ENCODE measurements at places on chromosomes 2 and 18. TPM values are rescaled to one million over a fixed set of nuclear protein-coding genes. Genes with fewer than 3 reads are reported as not detected.

DNA sequence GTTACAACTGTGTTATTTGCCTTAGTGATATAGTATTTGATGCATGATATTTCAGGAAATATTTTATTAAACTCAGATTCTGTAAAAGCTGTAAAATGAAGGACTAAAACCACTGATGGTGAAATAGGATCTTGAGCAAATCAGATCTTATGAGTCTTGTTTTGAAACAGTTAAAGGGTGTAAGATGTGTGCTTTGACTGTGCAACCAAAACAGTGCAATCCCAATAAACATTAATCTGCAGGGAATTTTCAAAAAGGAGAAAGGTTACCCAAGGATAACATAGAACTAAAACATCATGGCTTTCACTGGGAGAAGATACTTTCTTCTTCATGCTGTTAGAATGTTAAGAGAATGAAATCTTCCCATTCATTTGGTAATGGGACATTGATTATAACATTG, 378.7 kb downstream of the PARD3B start:
- H3K4me3 ChIP-seq, result no peak overlapping the region
- no peak overlapping the region for H3K27ac ChIP-seq
- no peaks in the 10 kb centered on the region for H3K36me3 ChIP-seq
- no peaks in the 10 kb centered on the region for H3K4me1 ChIP-seq
- no peaks in the 10 kb centered on the region for H3K27me3 ChIP-seq

DNA sequence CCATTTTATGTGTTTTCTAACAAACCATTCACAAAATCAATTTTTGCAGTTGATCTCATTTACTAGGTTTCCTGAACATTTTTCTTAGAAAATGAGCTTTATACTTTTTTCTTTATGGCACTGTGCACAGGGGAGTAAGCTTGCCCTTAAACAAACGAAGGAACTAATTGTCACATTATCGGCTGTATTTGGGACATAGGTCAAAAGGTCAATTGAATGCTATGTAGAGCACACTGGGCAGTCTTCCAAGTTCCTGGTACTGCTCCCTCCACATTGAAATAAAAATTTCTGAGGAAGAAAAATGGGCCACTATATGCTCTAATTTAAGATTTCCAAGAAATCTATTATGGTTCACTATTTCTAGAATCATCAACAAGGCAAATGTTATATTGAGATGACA, 93.6 kb upstream of the TMEFF2 start:
- no peak overlapping the region for H3K4me3 ChIP-seq
- no peaks in the 10 kb centered on the region for H3K36me3 ChIP-seq
- H3K27me3 ChIP-seq, result no peaks in the 10 kb centered on the region
- no peak for DNase-seq

GRCh38 chr2:120596191-120596811, 139.4 kb upstream of the GLI2 start:
- no peak for DNase-seq
- H3K36me3 ChIP-seq, result no peaks in the 10 kb centered on the region
- H3K4me3 ChIP-seq, result no peak overlapping the region

GRCh38 chr2:13115643-13116042, 398.9 kb downstream of the TRIB2 start:
- no peak overlapping the region for H3K4me3 ChIP-seq
- H3K4me1 ChIP-seq, result no peaks in the 10 kb centered on the region
- H3K27ac ChIP-seq, result no peak overlapping the region
- no peak for DNase-seq
- H3K27me3 ChIP-seq, result peaks cover 11% of the 10 kb centered on the region

DNA sequence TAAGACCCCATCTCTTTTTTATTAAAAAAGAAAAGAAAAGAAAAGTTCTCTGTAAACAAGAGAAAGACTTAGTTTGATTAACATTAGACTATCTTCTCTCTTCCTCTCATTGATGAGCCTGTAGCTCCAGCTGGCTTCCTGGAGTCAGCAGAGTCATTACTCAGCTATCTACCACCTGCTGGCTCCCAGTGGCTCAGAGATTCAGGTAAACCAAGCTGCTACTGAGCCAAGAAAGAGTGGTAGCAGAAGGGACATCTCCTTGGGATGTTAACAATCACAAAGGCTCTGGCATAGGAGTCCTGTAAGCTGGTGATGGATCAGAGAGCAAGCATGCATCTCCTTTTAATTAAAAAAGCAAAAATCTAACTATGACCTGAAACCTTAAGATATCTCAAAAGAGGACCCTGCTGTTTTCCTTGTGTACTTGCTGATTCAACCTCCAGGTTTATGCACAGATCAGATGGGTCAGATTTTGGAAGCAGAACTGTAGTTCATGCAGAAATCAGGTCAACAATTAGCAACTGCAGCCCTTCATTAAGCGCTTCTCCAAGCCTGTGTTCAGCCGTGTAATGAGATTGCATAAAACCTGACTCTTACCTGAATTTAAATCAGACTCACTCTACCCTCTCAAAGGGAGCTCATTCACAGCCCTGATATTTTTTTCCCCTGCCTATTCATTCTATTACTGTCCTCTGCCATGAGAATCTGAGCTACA, 225.8 kb downstream of the RNF152 start:
- no peak overlapping the region for H3K4me3 ChIP-seq
- DNase-seq, result no peak
- peaks cover 13% of the 10 kb centered on the region for H3K27me3 ChIP-seq
- H3K36me3 ChIP-seq, result no peaks in the 10 kb centered on the region

- peaks cover 6% of the 10 kb centered on the region for H3K36me3 ChIP-seq
- H3K27me3 ChIP-seq, result no peaks in the 10 kb centered on the region
- no peak overlapping the region for H3K4me3 ChIP-seq
- H3K4me1 ChIP-seq, result peaks cover 37% of the 10 kb centered on the region
Observed at GRCh38 chr2:84450288-84451227, 8.5 kb downstream of the SUCLG1 start.

DNA sequence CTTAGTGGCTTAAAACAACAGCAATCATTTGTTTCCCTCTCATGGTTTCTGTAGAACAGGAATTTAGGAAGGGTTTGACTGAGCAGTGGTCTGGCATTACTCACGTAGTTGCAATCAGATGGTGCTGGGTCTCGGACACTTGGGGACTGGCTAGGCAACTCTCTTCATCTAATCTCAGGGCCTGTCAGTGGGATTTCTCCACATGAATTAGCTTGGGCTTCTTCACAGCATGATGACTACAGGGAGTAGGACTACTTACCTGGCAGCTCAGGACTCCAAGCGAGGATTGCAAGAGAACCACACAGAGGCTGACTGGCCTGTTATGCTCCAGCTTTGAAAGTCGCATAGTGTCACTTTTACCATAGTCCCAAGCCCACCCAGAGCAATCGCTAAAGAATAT, 125.1 kb downstream of the TTC27 start:
- no peak for DNase-seq
- no peak overlapping the region for H3K4me3 ChIP-seq
- no peak overlapping the region for H3K27ac ChIP-seq

DNA sequence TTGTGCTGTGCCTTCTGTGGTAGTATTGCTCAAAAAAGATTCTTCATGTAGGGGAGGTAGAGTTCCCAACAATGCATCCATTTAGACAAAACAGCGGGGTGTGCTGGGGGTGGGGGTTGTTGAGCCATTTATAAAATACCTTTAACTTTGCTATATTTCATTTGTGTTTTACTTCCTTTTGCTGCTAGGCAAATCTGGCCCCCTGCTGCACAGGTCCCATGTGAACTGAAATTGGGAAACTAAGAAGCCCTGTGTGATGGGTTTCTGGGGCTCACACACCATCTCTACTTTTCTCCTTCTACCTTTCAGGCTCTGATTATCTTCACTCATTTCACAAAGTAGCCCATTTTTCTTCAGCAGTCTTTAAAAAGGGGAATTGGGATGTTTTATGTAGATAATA, 52.7 kb upstream of the ITGA4 start:
- DNase-seq, result no peak
- H3K27me3 ChIP-seq, result no peaks in the 10 kb centered on the region
- H3K36me3 ChIP-seq, result peaks cover 2% of the 10 kb centered on the region
- H3K4me3 ChIP-seq, result no peak overlapping the region
- no peak overlapping the region for H3K27ac ChIP-seq
- peaks cover 8% of the 10 kb centered on the region for H3K4me1 ChIP-seq

- H3K4me1 ChIP-seq, result no peaks in the 10 kb centered on the region
- H3K4me3 ChIP-seq, result no peak overlapping the region
- H3K36me3 ChIP-seq, result no peaks in the 10 kb centered on the region
- H3K27ac ChIP-seq, result no peak overlapping the region
- DNase-seq, result no peak
- no peaks in the 10 kb centered on the region for H3K27me3 ChIP-seq
Observed at GRCh38 chr2:117523711-117524238, 290.7 kb upstream of the DDX18 start.

DNA sequence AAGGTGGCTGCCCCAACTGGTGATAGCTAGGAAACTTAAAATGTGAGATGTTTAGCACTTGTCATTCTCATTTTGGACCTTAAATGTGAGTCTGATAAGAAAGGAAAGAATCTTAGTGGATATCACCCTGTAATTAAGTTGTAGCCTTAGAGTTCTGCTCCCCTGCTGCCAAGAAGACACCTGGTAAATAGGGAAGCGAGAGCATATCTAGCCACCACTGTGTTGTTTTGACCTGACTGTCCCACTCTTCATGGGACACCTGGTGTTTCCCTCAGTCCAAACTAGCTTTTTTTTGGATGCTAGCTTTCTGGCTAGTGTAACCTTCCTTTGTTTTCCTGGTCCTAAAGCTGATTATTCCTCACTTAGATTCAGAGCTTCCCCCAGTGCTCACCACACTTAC, 357.6 kb downstream of the RAD51AP2 start:
- DNase-seq, result no peak
- no peak overlapping the region for H3K27ac ChIP-seq
- H3K4me1 ChIP-seq, result no peaks in the 10 kb centered on the region
- no peaks in the 10 kb centered on the region for H3K36me3 ChIP-seq

GRCh38 chr2:46506131-46506706, 26.9 kb downstream of the TMEM247 start:
- H3K27me3 ChIP-seq, result no peaks in the 10 kb centered on the region
- DNase-seq, result no peak
- H3K4me3 ChIP-seq, result no peak overlapping the region
- H3K36me3 ChIP-seq, result no peaks in the 10 kb centered on the region

DNA sequence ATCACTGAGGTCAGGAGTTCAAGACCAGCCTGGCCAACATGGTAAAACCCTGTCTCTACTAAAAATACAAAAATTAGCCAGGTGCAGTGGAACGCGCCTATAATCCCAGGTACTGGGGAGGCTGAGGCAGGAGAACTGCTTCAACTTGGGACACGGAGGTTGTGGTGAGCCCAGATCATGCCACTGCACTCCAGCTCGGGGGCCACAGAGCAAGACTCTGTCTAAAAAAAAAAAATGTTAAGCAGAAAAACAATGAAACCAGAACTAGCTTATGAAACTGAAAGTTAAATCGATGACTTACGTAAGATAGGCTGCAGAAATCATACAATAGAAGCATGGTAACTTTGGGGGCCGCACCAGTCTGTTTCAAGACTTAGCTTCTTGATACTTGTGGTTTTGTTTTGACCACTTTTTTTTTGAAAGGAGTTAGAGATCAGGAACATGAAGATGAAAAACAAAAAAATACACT, 6.2 kb upstream of the GPR155 start:
- no peaks in the 10 kb centered on the region for H3K27me3 ChIP-seq
- peaks cover 74% of the 10 kb centered on the region for H3K4me1 ChIP-seq
- peak overlapping the region; percentile 69 for H3K4me3 ChIP-seq
- peaks cover 3% of the 10 kb centered on the region for H3K36me3 ChIP-seq
- H3K27ac ChIP-seq, result peak overlapping the region; percentile 96

DNA sequence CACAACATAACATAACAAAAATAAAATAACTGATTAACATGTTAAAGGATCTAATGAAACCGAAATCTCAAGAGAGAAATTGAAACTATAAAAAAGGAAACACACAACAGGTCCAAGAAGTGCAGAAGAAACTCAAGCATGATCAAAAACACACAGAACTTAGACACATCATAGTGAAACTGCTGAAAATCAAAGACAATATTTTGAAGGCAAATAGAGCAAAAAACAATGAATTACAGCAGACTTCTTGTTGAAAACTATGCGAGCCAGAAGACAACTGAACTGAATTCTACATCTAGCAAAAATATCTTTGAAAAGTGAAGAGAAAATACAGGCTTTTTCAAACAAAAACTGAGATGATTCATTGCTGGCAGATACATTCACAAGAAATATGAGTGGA, 61.3 kb downstream of the UGP2 start:
- no peak for DNase-seq
- H3K4me1 ChIP-seq, result peaks cover 18% of the 10 kb centered on the region
- peaks cover 58% of the 10 kb centered on the region for H3K36me3 ChIP-seq
- H3K4me3 ChIP-seq, result no peak overlapping the region

DNA sequence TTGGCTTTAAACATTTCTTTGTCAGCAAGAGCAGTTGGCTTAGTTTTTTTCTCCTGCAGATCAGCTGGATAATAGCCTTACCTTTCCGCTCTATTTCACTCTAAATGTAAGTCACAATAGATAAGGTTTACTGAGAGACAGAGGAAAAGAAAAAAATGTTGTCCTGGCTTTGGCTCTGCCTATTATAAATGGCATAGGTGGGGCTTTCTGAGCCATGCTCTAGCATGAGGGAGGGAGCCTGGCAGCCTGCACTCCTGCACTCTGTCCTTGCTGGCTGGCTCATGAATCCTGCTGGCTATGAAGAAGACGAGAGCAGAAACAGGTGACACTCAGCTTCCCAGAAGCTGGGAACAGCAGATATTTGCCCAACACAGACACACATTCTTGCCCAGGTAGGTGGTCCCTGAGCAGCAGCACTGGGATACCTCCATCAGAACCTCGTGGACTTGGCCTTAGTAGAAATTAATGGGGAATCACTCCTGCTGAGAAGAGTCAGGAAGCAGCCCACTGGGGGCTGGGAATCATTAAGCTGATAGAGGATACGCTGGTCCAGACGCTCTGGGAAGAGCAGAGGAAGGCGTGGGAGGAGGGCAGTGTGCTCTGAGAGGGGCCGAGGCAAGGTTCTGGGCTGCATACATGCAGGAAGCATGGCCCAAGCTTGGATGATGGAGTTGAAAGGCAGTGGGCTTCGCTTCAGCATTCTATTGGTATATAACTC, 514.4 kb upstream of the HS6ST1 start:
- peaks cover under 1% of the 10 kb centered on the region for H3K27me3 ChIP-seq
- no peaks in the 10 kb centered on the region for H3K4me1 ChIP-seq
- no peak overlapping the region for H3K4me3 ChIP-seq
- no peaks in the 10 kb centered on the region for H3K36me3 ChIP-seq
- H3K27ac ChIP-seq, result no peak overlapping the region
- DNase-seq, result no peak

- no peak overlapping the region for H3K27ac ChIP-seq
- H3K36me3 ChIP-seq, result no peaks in the 10 kb centered on the region
- no peaks in the 10 kb centered on the region for H3K27me3 ChIP-seq
- peaks cover 3% of the 10 kb centered on the region for H3K4me1 ChIP-seq
Observed at GRCh38 chr2:8442833-8443486, 238.9 kb upstream of the ID2 start.

- H3K4me3 ChIP-seq, result no peak overlapping the region
- H3K4me1 ChIP-seq, result no peaks in the 10 kb centered on the region
- H3K27me3 ChIP-seq, result no peaks in the 10 kb centered on the region
- H3K36me3 ChIP-seq, result no peaks in the 10 kb centered on the region
- H3K27ac ChIP-seq, result no peak overlapping the region
Observed at GRCh38 chr18:34297287-34297686, 72.6 kb upstream of the NOL4 start.

- peaks cover 15% of the 10 kb centered on the region for H3K4me1 ChIP-seq
- no peak overlapping the region for H3K27ac ChIP-seq
- H3K36me3 ChIP-seq, result no peaks in the 10 kb centered on the region
- no peak overlapping the region for H3K4me3 ChIP-seq
Observed at GRCh38 chr2:189178054-189178453, 1.5 kb downstream of the COL5A2 start.

GRCh38 chr2:121696410-121696930, 40.2 kb downstream of the NIFK start:
- peaks cover 34% of the 10 kb centered on the region for H3K4me1 ChIP-seq
- no peak overlapping the region for H3K4me3 ChIP-seq
- no peaks in the 10 kb centered on the region for H3K36me3 ChIP-seq

NETO1 gene
- total RNA-seq, result not detected

ALKAL2 gene
- not detected for total RNA-seq

RAB6D gene
- not detected for total RNA-seq

VAMP5 gene
- total RNA-seq, result 21.8 TPM

SF3B6 gene
- 164 TPM for total RNA-seq

Data from activated naive CD4-positive, alpha-beta T cell treated with anti-CD3 and anti-CD28 coated beads for 36 hours (primary cell).